ENCODE measurements at places on chromosomes 5 and 9.

DNA sequence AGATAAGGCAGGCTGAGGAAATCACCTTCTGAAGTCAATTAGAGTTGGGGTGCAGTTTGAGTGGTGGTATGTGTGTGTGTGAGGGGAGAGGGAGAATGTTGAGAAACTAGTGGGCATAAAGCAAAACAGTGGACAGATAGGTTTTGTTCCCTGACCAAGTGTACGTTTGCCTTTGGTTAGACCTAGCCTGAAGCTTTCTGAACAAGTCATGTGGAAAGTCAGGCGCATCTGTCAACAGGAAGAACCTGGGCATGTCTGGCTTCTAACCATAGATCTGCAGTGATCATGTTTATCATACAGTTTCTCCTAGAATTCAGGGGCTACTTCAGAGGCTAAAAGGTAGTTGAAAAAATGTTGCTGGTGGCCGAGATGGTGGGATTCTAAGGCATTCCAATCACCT, 143.2 kb upstream of the PCA3 start:
- DNase-seq, result no peak

DNA sequence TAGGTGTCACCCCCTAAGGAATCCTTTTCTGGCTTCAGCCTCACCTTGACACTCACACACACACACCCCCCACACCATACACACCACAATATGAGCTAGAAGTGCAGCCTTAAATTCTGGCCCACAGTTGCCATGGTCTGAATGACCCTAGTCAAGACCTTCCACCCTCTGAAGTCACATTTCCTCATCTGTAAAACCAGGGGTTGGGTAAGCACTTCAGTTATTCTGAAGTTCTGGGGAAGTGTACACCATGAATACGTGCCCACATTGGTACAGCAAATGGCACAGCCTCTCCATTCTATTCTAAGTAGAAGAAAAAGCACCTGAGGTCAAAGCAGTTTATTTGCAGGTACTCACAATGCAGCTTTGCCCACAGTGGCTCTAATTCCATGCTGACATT, 372.8 kb upstream of the KLF4 start:
- DNase-seq, result no peak

DNA sequence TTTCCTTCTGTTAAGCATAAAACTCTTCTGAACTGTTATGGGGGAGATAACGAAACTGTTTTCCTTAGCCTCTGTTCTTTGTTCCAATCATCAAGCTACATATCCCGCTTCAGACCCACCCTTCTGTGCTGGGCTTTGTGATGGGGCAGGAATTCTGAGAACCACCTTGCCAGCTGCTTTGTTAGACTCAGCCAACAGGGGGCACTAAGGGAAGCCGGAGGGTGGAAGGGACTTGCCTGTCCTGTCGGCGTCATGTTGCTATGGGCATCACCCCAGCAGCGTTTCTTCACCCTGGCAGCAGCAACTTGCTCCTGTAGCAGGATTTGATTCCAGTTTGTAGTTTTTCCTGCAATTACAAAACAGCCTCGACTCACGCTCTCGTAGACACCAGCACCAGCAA, 169.1 kb downstream of the CAAP1 start:
- no peak for DNase-seq

GRCh38 chr5:125603321-125603720, 819.9 kb upstream of the GRAMD2B start:
- DNase-seq, result no peak

- no peak for DNase-seq
Measured at GRCh38 chr5:176817841-176818377, 7.5 kb downstream of the UNC5A start.

DNA sequence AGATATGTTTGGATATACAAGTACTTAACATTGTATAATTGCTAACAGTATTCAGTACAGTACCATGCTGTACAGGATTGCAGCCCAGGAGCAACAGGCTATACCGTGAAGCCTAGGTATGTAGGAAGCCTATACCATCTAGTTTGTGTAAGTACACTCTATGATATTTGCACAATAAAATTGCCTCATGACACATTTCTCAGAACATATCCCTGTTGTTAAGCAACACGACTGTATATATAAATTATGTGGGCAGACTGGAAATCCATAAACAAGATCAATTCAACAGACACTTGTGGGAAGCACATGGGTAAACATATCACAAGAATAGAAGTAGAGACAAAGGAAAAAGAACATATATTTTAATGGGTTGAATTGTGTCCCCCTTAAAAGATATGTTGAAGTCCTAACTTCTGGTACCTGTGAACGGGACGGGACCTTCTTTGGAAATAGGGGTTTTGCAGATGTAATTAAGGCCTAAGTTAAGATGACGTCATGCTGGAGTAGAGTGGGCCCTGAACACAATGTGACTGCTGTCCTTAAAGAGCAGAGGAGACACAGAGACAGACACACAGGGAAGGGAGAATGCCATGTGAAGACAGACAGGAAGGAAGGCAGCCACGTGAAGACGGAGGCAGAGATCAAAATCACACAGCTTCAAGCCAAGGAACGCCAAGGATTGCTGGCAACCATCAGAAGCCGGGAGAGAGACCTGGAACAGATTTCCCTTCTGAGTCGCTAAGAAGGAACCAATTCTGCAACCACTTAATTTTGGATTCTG, 76.3 kb downstream of the SCAI start:
- DNase-seq, result no peak

- DNase-seq, result no peak
Measured at GRCh38 chr5:169801324-169801777, 164.3 kb downstream of the DOCK2 start.
